Stimulated activated CD8-positive, alpha-beta memory T cell treated with anti-CD3 and anti-CD28 coated beads, Interleukin-4, amount 100 ng/mL, for 4 hours (primary cell): ENCODE measurements at places on chromosomes 5 and 9.

- DNase-seq: no peak
These were observed 179.2 kb downstream of the TTC39B start for GRCh38 chr9:15127831-15128230.

- no peak for DNase-seq
These were observed 98.4 kb downstream of the PHF2 start for GRCh38 chr9:93674580-93675335.

- DNase-seq: no peak
These were observed 84.3 kb upstream of the PPP2R2B start for GRCh38 chr5:146962801-146963355.

DNA sequence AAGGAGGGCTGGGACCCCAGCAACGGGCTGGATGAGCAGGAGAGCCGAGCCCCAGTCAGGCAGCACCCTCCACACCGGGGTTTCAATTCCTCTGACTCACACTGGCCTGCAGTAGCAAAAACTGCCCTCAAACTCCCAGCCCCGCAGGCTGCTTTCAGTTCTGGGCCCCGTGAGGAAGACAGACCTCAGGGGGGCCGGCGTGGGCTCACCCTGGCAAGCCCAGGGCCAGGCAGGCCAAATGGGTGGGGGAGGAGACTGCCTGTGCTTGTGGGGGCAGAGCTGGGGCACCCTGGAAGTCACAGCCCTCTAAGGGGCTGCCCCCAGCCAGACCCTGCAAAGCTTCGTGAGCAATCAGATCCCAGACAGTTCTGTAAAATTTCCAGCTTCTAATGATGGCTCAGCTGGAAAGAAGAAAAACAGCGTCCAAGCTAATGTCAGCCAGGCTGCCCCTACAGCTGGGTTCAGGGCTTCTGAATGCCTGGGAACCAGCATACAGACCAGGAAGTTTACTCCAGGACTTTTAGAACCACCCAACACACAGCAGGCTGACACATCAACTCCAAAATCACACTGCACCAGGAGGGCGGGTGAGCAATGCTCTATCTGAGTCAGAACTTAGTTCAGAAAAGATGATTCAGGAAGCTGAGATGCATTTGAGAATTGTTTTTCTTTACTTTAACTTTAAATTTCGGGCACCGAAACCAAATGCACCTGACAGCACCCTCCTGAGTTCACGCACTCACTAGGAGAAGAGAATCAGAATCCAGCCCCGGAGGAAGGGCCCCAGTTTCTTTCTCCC is 34.7 kb downstream of the LPCAT1 start:
- DNase-seq: no peak

DNA sequence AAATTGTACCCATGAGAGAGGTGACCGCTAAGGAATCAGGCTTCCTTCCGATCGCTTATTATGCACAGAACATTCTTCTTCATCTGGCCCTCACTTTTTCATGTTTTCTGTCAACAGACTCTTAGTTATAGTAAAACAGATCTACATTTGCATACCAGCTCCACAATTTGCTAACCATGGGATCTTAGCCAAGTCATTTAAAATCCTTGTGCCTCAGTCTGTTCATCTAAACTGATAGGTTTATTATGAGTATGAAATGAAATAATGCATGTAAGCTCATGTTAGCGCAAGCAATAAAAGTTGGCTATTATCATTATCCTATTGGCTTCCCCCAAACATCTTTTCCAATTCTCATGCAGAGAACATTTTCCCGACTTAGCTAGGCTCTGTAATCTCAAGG is 42.3 kb downstream of the FGF1 start:
- no peak for DNase-seq
